ENCODE measurements at places on chromosomes 11 and 22. TPM values are rescaled to one million over a fixed set of nuclear protein-coding genes. Genes with fewer than 3 reads are reported as not detected.
A peak's percentile ranks its signal among the peaks of the same experiment; 100 is the strongest.

DNA sequence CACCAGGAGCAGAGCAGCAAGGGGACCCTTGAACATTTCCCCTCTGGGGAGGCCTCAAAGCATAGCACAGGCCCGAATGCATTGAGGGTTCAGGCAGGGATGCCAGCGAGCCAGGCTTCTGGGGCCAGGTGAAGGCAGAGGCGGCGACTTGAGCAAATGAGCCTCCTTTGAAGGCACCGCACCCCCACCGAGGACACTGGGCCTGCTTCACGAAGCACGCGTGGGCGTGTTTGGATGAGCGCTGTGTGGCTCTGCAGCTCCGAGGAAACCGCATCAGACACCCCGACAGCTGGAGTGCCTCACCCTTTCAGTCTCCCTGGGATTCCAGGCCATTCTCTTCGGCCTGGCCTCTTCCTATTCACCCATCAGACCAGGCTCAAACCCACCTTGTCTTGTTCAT lies 301.8 kb downstream of the NTM start:
- no peak for DNase-seq
- H3K4me3 ChIP-seq = no peak overlapping the region
- peaks cover 3% of the 10 kb centered on the region for H3K27me3 ChIP-seq
- peaks cover 3% of the 10 kb centered on the region for H3K4me1 ChIP-seq
- no peak overlapping the region for H3K27ac ChIP-seq

The CD3E gene
- total RNA-seq = 415 TPM

DNA sequence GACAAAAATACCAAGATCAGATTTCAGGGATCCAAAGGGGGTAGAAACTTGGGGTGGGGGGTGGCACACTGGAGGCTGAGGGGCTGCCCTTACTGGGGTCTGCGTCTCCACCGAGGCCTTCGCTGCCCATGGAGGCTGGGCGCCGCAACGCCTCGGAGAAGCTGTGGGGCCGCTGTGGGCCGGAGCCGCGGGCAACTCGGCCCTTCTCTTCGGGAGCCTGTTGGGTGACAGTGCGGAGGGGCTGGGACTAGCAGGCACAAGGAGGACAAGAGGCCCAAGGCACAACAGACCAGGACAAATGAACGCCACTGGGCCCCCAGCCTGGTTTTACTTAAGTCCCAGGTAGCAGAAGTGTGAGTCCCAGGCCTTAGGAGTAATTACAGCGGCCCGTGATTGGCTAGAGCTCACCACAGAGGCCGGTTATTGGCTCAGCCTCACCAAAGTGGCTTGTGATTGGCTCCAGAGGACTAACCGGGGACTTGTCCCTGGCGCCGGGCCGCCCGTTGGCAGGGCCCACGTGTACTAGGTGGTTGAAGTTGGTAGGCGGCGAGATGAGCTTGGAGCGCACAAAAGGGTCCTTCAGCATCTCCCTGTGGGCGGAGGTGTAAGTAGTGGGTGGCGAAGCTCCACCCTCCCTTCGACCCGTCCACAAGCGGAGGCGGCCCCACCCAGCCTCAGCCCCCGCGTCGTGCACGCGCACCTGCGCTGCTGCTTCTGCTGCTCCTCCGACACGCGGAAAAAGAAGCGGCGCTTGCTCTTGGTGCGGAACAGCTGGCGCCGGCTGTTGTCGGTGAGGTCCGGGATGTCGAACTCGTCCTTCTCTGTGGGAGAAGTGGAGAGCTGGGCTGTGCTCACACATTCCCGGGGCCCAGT lies 16.5 kb upstream of the MEN1 start:
- no peak overlapping the region for H3K4me3 ChIP-seq
- no peak overlapping the region for H3K27ac ChIP-seq
- no peaks in the 10 kb centered on the region for H3K27me3 ChIP-seq
- no peaks in the 10 kb centered on the region for H3K4me1 ChIP-seq
- DNase-seq = no peak

DNA sequence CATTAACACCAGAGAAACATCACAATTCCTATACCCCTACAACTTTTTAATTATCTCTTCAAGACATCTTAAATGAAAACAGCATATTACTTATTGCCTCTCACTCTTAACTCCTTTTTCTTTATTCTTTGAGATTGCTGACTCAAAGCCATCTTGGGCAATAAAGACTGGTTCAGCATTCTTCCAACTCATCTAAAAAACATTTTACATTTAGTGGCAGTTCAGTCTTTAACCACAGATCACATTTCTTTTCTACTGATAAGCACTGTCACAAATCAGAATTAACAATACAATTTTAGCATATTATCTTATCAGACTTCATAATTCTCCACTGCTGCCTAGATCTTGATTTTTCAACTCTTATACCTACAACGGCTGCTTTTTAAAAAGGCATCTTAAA lies 34.0 kb downstream of the SIK3 start:
- H3K4me1 ChIP-seq = peaks cover 73% of the 10 kb centered on the region
- no peak overlapping the region for H3K27ac ChIP-seq
- no peak for DNase-seq
- no peaks in the 10 kb centered on the region for H3K27me3 ChIP-seq
- no peak overlapping the region for H3K4me3 ChIP-seq
- peaks cover 5% of the 10 kb centered on the region for H3K36me3 ChIP-seq

The APOL4 gene
- 0.07 TPM for total RNA-seq

DNA sequence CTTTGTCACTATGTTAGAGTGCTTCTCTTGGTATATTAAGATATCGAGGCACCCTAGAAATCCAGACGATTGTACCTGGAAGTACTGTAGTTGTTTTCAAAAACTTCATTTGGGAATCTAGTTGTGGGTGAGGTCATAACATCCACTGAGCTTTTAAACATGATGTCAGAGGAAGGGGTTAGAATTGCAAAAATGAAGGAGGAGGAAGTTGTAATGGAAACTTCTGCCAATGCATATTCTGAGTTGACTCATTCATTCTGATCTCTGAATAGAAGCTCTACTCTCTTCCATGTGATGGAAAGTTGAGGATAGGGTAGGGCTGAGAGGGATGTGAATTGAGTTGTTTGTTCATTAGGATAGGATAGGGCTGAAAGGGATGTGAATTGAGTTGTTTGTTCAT lies 7.7 kb downstream of the CD44 start:
- H3K4me1 ChIP-seq = peaks cover 91% of the 10 kb centered on the region
- peaks cover 59% of the 10 kb centered on the region for H3K36me3 ChIP-seq
- peak overlapping the region; percentile 55 for H3K4me3 ChIP-seq
- H3K27ac ChIP-seq = peak overlapping the region; percentile 96
- H3K27me3 ChIP-seq = no peaks in the 10 kb centered on the region

The CRYBA4 gene
- not detected for total RNA-seq

DNA sequence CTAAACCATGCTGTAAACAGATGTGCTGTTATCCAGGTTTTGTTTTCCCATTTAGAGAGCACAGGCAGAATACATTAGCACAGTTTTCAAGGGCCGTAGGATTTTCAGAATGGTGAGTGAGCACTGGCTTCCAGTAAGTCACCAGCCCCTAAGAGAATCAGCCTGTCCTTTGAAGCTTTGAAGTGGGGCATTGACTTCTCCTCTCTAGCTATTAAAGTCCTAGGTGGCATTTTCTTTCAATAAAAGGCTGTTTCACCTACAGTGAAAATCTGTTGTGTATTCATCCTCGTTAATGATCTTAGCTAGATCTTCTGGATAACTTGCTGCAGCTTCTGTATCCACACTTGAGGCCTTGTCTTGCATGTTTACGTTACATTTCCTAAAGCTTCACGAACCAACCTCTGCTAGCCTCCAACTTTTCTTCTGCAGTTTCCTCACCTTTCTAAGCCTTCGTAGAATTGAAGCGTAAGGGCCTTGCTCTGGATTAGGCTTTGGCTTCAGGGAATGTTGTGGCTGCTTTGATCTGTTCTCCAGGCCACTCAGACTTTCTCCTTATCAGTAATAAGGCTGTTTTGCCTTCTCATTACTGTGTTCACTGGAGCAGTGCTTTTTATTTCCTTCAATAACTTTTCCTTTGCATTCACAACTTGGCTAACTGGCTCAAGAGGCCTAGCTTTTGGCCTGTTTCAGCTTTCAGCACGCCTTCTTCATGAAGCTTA lies 15.5 kb downstream of the CECR2 start:
- DNase-seq = no peak
- H3K4me3 ChIP-seq = no peak overlapping the region
- peaks cover 2% of the 10 kb centered on the region for H3K27me3 ChIP-seq

The ANKK1 gene
- total RNA-seq = 0.07 TPM

The OOSP4A gene
- not detected for total RNA-seq

DNA sequence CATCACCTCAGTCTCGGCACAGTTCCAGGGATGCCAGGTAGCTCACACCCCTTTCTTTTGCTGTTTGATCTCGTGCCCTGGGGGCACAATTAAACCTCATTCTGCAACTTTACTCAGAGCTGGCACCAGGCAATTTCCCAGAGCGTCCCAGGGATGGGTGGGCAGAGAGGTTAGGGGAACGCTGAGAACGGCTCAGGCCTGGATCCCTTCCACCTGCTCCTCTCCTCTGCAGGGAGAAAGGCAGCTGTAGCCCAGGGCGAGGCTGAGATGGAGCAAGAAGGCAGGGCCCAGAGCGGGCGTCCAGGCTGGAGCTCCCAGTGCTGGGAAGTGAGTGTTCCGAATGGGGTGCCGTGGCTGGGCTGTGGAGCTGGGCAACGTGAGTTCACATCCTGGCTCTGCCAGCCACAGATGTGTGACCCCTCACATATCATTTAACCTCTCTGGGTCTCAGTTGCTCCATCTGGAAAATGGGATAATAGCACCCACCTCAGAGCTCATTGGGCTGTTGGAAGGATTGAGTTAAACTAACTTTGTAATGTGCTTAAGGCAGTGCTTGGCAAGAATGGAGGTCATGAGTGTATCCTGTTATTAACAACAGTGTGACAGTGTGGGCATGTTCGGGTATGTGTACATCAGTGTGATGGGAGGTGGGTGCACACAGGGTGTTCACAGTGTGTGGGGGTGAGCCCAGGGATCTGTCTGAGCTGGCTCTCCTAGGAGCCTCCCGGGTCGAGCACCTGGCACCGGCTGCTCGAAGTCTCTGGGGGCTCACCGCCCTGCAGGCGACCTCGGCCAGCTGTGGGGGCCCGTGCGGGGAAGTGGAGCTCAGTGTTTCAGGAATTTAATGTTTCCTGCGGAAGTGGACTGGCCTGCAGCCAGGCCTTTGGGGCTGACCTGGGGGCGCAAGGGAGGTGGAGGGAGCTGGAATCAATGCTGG lies 15.5 kb downstream of the OTUB1 start:
- H3K4me3 ChIP-seq = no peak overlapping the region
- no peak overlapping the region for H3K27ac ChIP-seq
- no peak for DNase-seq
- H3K36me3 ChIP-seq = peaks cover 7% of the 10 kb centered on the region
- H3K4me1 ChIP-seq = peaks cover 5% of the 10 kb centered on the region

DNA sequence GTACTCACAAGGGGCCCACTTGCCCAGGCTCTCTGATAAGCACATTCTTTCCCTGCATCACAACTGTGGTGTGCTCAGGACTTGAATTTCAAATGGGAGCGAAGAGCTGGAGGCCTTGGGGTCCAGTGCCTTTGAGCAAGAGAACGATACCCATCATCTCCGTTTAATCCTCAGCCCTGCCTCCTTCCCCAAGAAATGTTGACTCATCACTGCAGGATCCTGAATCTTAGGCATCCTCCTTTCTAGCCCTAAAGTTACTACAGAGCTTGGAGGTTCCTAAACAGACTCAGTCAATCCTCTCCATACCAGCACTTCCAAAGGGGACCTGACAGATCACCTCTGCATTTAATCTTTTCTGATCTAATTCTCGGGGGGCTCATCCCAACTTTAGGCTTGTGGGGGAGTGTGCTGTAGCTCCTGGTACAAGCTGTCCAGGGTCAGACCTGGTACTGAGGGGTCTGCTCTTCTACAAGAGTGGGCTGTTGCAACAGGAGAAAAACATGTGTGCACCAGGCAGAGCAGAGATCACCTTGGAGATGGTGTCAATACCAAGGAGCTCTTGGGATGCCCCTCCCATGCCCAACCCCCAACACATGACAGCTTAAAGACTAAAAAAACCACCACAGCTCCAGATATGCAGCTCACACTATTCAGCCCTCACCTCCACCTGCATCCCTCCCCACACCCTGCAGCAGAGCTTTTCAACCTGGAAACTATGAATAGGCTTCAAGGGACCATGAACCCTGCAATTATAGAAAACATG lies 3.9 kb upstream of the PRG2 start:
- no peak overlapping the region for H3K4me3 ChIP-seq
- no peak overlapping the region for H3K27ac ChIP-seq
- no peak for DNase-seq
- no peaks in the 10 kb centered on the region for H3K4me1 ChIP-seq
- H3K36me3 ChIP-seq = no peaks in the 10 kb centered on the region
- H3K27me3 ChIP-seq = no peaks in the 10 kb centered on the region

The LUZP2 gene
- total RNA-seq = not detected

DNA sequence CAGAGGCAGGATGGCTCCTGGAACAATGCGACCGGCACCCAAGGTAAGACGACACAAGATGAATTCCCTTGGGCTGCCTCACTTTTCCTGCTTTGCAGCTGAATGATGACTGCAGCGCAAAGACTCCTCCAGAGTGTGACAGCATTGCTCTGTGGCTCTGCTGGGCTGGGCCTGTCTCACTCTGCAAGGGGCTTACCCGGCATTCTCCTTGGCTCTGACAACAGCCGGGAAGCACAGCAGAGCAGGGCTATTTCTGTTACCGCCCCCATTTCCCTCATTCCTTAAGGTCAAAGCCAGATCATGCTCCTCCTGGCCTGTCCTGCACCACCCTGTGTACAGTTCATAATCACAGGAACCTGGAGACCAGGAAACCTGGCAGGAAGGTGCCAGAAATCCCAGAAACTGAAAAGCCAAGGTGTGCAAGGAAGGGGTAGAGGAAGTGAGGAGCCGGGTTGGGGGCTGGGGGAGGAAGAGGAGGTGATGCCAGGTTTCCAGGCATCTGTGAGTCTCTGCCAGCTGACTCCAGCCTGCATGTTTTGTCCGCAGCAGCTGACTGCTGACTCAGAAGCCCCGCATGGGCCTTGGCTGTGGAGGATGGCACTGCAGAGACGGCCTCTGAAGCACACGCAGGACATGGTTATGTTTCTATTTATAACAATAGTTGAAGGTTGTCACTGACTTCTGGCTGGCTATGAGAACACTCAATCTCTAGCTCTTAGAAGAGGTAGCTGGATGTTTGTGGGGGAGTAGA lies 113.6 kb downstream of the MICAL3 start:
- H3K27ac ChIP-seq = no peak overlapping the region
- DNase-seq = no peak
- H3K4me3 ChIP-seq = no peak overlapping the region
- H3K36me3 ChIP-seq = no peaks in the 10 kb centered on the region
- no peaks in the 10 kb centered on the region for H3K4me1 ChIP-seq

DNA sequence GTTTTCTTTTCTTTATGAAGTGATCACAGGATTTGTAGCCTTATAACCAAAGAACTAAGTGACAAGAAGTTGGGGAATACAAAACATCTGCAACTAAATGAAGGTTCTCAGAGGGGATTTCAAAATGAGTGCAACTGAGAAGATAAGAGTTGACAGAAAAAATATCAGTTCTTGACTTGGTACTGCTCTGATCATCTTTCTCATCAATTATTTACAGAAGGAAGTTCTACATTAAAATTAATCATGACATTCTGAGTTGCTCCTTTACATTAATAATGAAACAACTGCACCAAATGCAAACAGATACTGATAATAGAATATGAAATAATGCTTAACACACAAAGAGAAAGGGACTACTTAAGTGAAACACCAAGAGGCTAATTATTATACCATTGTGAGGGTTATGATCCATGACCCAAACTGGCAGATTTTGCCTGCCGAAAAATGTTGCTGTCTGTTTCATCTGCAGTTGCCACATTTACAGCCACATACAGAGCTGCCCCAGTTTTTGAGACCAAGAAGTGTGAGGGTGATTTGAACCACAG lies 561.9 kb upstream of the ANO5 start:
- H3K27me3 ChIP-seq = no peaks in the 10 kb centered on the region
- no peaks in the 10 kb centered on the region for H3K4me1 ChIP-seq
- no peaks in the 10 kb centered on the region for H3K36me3 ChIP-seq
- no peak overlapping the region for H3K4me3 ChIP-seq
- no peak for DNase-seq
- no peak overlapping the region for H3K27ac ChIP-seq
